ENCODE measurements at places on chromosomes 13 and 19.

DNA sequence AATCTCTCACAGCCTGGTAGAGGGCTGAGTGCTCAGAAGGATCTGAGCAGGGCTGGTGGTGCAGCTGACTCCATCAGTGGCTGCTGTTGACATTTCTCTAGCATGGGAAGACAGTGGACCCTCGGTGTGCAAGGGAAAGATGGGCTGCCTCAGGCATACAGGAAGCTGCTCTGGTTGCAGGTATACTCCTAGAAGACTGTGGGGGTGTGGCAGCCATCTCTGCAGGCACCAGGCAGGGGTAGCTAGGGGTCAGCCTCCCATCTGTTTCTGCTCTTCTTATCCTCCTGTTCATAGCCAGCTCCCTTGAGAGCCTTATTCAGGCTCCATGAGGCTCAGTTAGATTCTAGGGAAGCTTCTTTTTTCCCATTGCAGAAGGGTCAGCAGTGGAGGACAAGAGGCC, 475.5 kb downstream of the TSHZ3 start:
- DNase-seq = no peak

GRCh38 chr19:45952686-45953505, 20.8 kb downstream of the NOVA2 start:
- no peak for DNase-seq

GRCh38 chr13:100347968-100348367, 240.6 kb downstream of the GGACT start:
- no peak for DNase-seq

GRCh38 chr19:46251416-46251815, 21.9 kb downstream of the IGFL1 start:
- DNase-seq = no peak

- DNase-seq = no peak
Observed at GRCh38 chr19:44847144-44848035, 1.3 kb downstream of the NECTIN2 start.

- DNase-seq = no peak
Observed at GRCh38 chr13:99104396-99104795, 96.3 kb upstream of the UBAC2 start.

DNA sequence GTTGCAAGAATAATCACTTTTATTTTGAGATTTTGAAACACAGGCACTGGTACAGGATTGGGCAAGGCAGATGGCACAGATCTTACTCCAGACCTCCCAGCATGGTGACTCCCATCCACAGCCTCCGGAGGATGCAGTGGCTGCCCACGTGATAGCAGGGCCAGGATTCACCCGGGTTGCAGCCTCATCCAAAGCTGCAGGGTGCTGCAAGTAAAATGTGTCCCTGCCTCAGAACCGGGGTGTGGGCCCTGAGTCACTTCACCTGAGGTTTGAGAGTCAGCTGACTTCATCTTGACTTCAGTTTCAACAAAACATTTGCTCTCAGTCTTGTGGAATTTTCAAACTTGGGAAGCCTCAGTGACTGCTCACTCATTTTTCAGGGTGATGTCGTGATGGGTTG, 201.9 kb downstream of the FGF9 start:
- no peak for DNase-seq

GRCh38 chr19:13797870-13798269, 2.6 kb downstream of the ZSWIM4 start:
- DNase-seq = no peak

DNA sequence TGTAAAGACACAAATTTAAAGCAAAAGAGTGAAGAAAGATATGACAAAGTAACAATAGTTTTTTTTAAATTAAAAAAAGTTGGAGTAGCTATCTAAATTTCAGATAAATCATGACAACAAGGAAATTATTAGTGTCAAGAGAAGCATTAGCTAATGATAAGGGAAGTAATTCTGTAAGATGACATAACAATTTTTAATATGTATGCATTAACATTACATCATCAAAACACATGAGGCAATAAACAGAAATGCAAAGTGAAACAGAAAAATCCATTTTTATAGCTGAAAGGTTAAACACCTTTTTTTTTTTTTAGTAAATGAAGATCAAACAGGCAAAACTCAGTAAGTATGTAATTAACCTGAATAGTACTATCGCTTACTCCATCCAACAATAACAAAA, 804.9 kb upstream of the PRR20A start:
- DNase-seq = no peak

GRCh38 chr13:99299256-99299919, 7.8 kb downstream of the GPR183 start:
- DNase-seq = no peak

DNA sequence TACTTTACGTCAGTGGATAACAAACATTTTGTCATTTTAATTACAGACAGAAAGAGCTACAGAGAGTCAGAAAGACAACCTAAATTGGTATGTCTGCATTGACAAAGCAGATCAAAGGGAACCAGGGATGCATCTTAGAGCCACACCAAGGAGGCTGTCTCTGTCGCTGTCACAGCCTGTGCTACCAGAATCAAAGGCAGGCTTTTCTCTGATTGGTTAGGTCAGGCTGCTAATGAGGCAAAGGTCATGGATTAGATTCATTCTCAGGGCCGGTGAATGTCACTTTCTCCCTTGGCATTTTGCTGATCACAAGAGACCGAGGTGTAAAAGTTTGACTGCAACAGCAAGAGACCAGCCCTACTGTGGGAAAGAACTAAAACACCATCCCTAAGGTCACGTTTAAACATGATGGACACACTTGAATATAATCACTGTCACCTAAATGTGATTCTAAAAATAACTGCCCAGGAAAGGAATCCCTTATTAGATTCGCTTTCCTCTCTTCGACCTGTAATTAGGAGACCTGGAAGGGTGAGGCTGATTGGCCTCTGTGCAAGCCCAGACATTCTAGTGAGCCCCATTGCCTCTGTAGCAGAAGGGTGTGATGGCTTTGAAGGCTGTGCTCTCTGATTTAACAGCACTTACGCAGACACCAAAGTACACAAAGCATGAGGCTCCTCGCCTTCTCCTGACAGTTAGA, 314.4 kb upstream of the NBEA start:
- DNase-seq = no peak

GRCh38 chr13:101757446-101758039, 305.1 kb downstream of the ITGBL1 start:
- DNase-seq = no peak

DNA sequence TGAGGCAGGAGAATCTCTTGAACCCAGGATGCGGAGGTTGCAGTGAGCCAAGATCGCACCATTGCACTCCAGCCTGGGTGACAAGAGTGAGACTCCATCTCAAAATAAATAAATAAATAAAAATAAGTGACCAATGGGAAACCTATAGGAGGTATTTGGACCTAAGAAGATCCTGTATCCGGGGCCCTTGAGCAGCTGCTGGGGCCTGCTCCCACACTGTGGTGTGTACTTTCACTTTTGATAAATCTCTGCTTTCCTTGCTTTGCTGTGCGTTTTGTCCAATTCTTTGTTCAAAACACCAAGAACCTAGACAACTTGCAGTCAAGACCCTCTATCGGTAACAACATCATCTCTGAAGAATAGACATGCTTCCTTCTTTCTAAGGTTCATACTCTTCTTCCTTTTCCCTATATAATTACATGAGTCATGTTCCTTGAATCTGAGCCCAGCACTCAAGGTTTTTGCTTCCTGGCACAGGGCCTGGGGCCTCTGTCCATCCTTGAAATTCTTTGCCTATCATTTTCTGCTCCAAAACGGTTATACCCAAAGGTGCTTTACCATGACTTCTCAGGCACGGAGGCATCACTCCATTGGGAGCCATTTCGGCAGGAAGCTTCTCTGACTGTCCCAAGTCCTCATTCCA, 14.2 kb upstream of the PNMA8C start:
- no peak for DNase-seq

GRCh38 chr19:1648459-1648849, 4.0 kb downstream of the TCF3 start:
- no peak for DNase-seq

DNA sequence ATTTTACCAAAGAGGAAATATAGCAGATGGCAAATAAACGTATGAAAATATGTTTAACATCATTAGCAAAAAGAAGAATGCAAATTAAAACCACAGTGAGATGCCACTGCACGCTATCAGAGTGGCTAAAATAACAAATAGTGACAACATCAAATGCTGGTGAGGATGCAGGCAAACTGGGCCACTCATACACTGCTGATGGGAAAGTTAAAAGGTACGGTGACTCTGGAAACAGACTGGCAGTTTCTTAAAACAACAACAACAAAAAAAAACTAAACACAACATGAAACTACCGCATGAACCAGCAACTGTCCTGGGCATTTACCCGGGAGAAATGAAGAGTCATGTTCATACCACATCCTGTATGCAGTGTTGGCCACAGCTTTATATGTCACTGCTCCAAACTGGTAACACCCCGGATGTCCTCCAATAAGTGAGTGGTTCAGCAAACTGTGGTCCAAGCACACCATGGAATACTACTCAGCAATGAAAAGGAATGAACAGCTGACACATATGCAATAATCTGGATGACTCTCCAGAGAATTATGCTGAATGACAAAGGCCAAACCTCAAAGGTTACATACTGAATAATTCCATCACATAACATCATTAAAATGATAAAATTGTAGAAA, 22.3 kb downstream of the EPS15L1 start:
- no peak for DNase-seq

DNA sequence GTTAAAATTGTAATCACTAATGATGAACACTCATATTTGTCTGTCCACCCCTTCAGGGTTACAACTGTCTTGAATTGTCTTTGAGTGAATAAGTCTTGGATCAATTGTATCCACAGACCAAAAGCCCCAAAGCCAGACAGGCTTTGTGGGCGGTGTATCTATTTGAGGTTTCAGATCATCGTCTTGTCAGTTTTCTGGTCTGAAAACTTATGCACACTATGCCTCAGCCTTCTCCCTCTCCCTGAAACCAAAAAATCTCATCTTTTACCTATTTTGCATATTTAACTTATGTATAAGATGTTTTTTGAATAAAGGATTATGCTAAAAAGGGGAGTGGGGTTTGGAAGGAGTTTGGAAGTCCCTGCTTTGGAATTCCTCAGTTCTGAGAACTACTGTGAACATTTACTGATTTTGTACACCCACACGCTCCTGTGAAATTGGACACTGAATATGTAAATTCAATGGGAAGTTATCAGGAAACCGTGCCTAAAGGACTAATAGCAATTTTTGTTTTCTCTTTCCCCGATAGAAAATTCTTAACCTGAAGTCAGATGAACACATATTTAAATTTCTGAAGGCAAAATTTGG, 52.1 kb downstream of the DPY19L3 start:
- DNase-seq = no peak

- no peak for DNase-seq
Observed at GRCh38 chr13:85432881-85433280, 366.3 kb downstream of the SLITRK6 start.

DNA sequence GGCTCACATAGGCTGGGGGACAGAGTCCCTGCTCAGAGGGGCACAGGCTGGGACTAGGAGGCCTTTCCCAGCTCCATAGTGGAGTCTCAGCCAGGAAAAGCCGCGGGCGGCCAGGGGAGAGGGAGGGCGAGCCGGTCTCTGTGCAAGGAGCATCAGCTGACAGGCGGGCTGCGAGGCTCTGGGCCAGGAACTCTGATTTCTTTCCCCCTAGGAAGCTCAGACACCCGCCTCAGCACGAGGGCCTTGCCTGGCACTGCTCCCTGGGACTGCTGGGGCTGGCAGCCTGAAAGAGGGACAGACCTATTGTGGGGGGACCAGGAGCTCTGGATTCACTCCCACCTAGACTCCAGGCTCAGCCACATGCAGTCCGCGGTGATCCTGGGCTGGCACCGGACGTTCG, 2.2 kb upstream of the PLK5 start:
- DNase-seq = no peak

GRCh38 chr13:29550430-29550988, 45.0 kb downstream of the SLC7A1 start:
- DNase-seq = no peak

GRCh38 chr13:37868691-37869505, 674 bp downstream of the TRPC4 start:
- DNase-seq = no peak

GRCh38 chr19:18842166-18842565, 10.4 kb downstream of the UPF1 start:
- no peak for DNase-seq

DNA sequence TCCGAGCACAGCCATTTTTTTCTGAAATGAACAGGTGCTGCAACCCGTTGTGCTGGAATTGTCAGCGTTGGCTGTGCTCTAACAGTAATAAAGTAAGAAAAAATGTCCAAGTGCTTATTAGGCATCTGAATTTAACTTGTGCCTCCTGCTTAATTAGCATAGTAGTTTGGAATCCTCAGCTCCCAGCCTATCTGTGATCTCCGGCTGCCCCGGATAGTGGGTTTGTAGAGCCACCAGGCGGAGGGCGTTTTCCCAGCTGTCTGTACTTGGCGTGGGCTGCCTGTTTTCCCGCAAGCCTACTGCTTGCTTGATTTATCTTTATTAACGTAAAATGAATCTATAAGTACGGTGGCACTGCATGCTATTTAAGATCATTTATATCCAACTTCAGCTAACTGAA, 137.9 kb downstream of the MTUS2 start:
- DNase-seq = no peak

Measured in activated CD4-positive, alpha-beta T cell treated with anti-CD3 and anti-CD28 coated beads, Interleukin-2, amount 50 U/mL, for 24 hours (primary cell).